ENCODE measurements at places on chromosomes 7 and 10.

GRCh38 chr10:114404171-114405010, at the start of gene AFAP1L2:
Gene AFAP1L2, minus strand, starts transcription at chr10:114404502. Its CDS starts 47 bp downstream, at chr10:114404455.
- DNase-seq = no peak

GRCh38 chr7:69429911-69430383, 168.3 kb upstream of the AUTS2 start:
- DNase-seq = peak; percentile 57

DNA sequence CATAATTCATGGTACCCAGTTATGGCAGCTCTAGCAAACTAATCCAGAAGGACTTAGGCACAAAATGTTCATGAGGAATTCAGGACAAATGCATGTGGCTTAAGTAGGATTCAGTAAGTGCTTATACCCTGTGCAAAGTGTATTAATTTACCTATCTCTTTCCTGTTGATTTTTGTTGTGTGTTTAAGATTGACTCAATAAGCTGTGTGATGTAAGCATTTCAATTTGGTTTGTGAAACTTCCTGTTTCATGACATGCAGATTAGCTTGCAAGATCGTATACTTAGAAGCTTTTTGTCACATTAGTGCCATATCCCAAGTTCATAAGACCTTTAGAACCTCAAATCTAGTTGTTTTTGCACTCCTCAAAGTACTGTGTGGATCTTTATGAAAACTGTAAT, 416.7 kb downstream of the ARL4A start:
- no peak for DNase-seq

- DNase-seq = no peak
Observed at GRCh38 chr7:47932016-47932415, 16.2 kb downstream of the PKD1L1 start.

DNA sequence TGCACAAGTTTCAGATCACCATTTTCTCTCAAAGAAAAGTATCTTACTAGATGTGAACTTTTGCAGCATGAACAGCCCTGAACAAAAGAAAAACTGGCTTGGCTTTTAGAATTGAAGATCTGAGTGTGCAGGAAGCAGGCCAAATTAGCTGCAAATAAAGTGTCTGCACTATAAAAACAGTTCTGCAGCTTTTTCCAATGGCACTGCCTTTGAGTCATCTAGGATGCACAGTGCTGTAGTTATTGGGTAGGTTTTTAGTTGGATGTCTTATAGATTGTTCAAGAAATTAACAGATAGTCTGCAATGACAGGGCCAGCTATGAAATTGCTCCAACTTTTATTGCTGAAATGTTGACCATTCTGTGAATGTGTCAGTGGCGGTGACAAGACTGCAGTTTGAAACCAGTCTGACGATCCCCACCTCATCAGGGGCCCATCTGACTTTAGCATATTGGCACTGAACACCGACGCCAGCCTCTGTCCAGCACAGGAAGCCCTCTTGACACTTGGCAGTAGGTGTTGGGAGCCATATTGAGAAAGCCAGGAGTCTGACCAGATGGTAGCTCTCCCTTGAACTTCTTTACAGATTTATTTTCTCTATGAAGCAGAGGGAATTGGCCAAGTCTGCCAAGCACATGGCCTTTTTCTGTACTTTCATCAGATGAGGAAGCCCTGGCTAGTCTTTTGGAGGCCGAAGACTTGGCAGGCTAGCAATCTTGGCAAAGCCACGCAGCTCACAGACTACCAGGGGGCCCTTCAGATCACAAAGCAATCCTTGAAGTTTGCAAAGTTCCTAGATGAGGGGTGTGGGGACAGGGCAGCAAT, 490.6 kb downstream of the NEBL start:
- DNase-seq = no peak

- DNase-seq = no peak
Observed at GRCh38 chr10:104450954-104451353, 97.3 kb downstream of the CFAP58 start.

DNA sequence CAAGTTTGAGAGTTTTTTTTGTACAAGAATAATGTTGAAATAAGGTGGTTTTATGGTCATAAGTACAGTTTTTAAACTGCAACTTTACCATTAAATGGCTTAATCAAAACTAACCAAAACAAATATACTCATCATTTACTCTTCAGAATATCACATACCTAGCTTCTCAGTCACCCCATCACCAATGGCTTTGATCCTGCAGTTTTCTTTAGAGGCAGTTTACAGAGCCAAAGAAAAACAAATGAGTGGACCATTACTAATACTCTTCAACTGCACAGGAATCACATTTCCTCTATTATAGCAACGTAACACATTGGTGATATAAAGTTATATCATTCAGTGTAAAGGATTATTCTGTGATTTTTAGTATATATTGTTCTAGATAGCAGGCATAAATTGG, 576.1 kb upstream of the LRRTM3 start:
- no peak for DNase-seq

DNA sequence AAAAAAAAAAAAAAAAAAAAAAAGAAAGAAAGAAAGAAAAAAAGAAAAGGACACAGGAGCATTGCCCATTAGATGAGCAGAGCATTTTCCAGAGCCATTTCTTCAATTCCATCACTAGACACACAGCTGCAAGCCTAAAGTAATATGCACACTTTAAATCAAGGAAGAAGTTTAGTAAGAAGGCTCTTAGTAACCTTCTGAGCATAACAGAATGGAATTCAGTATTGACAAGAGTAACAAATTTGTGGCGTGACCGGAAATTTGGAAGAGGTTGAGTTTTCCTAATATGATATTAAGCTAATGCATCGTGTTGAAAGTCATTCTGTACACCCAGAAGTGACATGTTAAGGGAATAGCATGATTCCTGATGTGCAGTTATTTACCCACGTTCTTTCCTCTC, 35.3 kb downstream of the SMURF1 start:
- no peak for DNase-seq

DNA sequence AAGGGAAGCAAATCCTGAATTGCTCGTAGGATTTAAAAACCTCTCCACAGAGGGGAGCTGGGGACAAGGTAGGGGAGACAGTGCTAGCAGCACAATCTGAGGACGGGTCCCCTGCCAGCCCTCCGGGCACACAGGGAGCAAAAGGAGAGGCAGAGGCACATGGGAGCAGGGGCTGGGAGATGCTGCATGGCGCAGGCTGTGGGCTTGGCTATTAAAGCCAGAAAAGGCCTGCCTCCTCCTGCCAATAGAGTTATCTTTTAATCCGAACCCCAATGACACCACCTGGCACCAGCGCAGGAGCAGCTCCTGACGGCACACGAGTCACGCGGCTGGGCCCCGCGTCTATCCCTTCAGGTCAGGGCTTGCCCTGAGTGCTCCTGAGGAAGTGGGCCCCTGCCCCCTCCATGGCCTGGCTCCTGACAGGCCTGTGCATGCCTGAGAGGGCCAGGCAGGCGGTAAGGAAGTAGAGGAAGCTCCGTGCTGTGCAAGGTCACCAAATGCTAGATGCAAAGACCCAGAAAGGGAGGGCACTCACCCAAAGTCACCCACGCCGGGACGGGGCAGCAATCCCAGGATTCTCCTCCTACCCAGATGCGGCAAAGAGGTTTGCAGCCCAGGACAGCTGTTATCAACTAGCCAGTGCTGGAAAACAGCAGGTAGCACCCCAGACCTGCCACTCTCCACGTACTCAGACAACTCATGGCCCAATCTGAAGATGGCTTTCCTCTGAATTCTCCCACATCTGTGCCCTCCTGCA, 28.1 kb downstream of the DLG5 start:
- DNase-seq = no peak

DNA sequence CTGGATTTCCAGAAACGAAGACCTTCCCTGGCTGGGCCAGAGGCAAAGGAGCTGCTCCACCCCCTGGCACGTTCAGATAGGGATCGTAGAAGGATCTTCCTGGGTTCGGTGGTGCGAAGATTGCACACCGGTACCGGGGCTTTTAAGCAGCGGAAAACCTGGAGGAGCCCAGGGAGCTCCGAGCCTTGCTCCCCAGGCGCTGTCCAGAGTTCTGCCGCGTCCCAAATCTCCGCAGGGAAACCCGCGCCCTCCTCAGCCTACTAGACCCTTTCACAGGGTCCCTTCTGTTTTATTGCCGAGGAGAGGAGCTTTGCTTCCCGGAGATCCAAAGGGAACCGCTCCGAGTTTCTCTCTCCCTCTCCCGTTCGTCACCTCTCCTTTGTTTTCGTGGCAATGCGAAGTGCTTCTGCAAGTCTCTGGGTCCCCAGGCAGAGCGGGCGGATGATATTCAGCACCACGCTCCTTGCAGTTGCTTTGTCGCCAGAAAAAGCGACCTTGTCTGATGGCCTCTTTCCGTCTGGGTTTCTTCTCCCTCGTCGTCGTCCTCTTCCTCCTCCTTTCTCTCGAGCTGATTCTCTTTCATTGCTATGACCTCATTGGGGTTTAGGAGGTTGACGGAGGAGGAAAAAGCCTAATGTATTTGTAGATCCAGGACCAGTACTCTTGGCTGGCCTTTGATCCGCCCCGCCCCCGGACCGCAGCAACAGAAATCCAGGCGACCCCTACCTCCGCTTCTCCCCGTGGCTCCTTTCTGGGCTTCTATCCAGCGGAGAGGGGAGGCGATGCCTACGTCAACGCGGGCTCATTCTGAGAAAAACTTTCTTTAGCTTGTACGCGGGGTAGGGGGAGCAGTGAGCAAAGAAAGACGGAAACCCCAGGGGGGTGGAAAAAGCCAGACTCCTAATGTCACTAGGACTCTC, at the start of gene TMEM196:
Gene TMEM196, minus strand, starts transcription at position 777 of the 920 bp plus-strand sequence. CDS start 921 bp downstream, outside the sequence.
- DNase-seq = no peak

- no peak for DNase-seq
Observed at GRCh38 chr10:126872768-126873167, 32.5 kb upstream of the DOCK1 start.

GRCh38 chr10:98253499-98253898, 14.5 kb downstream of the LOXL4 start:
- no peak for DNase-seq

DNA sequence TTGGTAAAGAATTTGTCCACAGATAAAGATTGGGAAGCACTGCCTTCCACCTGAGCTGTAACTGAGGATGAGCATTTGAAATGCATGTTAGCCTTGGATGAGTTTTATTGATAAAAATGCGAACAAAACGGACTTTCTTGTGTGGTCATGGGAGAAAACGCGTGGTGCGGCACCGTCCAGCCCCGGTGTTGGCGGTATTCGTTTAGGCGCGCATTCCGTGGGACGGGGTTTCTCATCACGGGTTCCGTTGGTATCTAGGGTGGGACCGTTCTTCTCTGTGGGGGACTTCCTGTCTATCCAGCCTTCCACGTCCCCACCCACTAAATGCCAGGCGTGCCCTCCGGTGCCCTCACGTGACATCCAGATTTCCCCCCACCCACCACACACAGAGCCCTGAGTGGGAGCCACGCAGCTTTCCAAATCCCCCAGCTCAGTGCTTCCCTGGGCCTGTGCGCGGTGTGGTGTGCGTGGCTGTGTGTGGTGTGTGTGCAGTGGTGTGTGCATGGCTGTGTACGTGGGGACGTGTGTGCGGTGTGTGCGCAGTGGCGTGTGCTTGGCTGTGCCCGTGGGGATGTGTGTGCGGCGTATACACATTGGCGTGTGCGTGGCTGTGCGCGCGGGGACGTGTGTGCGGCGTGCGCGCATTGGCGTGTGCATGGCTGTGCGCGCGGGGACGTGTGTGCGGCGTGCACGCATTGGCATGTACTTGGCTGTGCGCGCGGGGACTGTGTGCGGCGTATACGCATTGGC, 18.1 kb downstream of the IQCE start:
- no peak for DNase-seq

DNA sequence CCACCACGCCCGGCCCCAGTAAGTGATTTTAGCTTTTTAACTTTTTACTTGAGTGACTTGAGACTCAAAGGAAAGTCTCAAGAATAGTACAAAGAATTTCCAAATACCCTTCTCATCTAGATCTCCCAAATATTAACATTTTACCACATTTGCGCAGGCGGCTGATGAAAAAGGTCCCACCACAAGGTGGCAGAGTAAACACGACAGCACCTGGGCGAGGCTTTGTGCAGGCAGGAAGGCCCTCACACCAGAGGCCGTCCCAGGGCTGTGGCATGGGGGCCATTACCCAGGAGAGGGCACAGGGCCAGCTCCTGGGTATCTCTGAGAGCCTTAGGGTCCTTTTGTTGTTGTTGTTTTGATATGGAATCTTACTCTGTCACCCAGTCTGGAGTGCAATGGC, 50.0 kb upstream of the WIPI2 start:
- no peak for DNase-seq

GRCh38 chr10:3295582-3296151, 123.1 kb upstream of the PITRM1 start:
- DNase-seq = no peak

DNA sequence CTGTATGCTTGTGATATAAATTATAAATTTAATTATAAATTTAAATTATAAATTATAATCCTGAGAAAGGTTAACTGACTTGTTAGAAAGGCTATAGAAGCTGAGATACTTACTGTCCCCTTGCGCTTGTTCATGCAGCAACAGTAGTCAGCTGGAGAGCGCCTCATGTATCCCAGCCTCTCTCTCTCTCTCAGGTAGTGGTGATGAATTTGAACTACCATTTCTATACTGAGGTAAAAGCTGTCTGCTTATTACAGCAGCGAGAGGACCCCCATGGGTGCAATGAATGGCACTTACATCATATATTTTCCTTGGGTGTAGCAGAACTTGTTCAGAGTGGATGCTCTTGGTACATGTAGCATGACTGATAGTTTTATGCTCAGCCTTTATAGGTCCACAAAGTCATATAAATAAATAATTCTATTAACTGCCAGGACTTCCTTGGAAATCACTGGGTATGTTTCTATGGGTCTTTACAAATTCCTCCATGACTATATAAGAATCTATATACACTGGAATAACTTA, 1308.7 kb downstream of the REEP3 start:
- no peak for DNase-seq

DNA sequence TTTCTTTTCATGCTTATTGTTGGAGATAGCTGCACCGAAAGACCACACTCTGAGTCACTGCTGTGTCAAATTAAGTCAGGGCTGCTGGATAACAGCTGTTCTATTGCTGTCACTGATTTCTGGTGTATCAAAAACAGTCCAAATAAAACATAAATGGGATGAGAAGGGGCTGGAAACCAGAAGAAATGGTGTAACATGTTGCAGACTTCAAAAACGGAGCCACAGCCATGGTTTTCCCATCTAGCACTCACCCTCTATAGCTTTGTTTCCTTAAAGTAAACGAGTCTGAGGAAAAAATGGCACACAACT, 103.3 kb upstream of the DIP2C start:
- DNase-seq = no peak

DNA sequence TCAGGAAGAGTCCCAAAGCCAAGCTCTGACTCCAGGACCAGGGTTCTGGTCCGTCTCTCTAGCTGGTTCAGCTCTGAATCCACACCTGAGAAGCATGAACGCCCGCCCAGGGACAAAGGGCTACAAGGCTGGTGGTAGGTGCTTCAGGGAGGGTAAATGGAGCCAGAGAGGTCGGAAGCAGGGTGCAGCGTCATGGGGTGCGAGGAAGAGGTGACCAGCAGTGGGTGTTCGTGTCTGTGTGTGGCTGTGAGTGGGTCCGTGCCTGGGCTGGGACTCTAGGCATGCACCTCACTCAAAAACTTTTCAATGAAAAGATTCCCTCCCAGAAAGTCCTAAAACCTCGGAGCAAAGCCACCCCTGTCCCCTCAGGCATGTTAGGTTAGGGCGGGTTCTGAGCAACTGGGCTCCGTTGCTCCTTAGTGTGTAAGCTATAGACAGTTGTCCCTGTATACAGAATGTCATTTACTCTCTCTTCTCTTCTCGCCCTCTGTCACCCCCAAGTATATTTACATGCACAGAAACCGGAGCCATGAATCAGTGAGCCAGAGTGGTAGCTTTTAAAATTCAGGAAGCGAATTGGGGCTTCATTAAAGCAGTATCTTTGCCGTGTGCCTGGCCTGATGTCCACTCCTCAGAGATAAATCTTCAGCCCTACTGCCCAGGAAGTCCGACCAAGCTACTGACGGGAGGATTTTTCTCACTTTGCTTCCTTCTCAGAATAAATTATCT, 12.3 kb upstream of the GATA3 start:
- no peak for DNase-seq

- no peak for DNase-seq
Observed at GRCh38 chr7:34184466-34184865, 279.1 kb downstream of the BMPER start.
